ENCODE measurements at places on chromosomes 16 and 17. TPM values are rescaled to one million over a fixed set of nuclear protein-coding genes. Genes with fewer than 3 reads are reported as not detected.

DNA sequence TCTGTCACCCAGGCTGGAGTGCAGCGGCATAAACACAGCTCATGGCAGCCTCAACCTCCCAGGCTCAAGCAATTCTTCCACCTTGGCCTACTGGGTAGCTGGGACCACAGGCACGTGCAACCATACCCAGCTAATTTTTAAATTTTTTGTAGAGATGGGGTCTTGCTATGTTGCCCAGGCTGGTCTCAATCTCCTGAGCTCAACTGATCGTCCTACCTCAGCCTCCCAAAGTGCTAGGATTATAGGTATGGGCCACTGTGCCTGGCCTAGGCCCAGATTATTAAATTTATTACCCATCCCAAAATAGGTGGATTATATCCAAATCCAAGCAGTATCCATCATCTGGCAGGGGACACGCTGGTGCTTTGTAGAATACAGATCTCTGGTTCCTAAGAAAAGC, 53.8 kb downstream of the METTL16 start:
- DNase-seq: no peak

- DNase-seq: no peak
Observed at GRCh38 chr16:52914428-52914827, 138.3 kb downstream of the CHD9NB start.

GRCh38 chr16:22692916-22693637, 120.9 kb upstream of the HS3ST2 start:
- DNase-seq: no peak

DNA sequence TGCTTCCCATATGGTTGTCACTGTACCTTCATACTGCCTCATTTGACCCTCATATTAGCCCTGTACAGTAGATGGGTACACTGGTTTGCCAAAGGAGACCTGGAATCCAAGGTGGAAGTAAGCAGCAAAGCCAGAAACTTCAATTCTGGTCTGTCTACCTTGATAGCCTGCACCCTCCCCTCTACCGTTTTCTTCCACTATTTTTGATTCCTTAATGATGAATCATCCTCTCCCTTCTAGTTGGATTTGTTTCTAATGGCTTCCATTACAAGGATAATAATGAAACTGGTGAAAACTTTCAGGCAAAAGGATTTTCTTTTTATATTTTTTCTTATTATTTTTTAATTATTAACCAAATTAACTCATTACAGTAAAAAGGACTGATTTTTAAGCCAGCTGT, 17.3 kb downstream of the TAC4 start:
- no peak for DNase-seq

- no peak for DNase-seq
Observed at GRCh38 chr16:76837872-76838271, 353.1 kb upstream of the MON1B start.

The HS3ST3B1 gene
- total RNA-seq: 14.2 TPM

The APOH gene
- total RNA-seq: 0.27 TPM

- no peak for DNase-seq
Observed at GRCh38 chr16:87874639-87875427, 5.5 kb upstream of the SLC7A5 start.

- DNase-seq: no peak
Observed at GRCh38 chr16:28149011-28149888, 62.5 kb downstream of the XPO6 start.

- no peak for DNase-seq
Observed at GRCh38 chr16:53558710-53559109, 55.7 kb upstream of the AKTIP start.

- DNase-seq: no peak
Observed at GRCh38 chr17:40284085-40284713, 3.5 kb upstream of the CDC6 start.

DNA sequence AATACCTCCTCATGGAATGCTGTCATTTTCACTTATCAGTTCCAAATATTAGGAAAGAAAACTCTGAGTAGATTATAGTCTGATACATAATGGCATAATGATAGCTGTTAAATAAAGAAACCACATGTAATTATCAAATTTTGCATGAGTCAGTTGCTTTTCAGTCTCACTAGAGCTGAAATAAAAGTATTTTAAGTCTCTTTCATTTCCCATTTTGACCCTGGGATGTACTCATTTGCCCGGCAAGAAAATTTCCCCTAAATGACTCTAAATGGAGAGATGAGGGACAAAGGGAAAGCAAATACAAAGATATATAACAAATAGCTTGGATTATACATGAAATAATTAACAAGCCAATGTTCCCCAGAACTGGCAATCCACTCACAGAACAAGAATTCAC, 47.9 kb upstream of the CPHXL start:
- no peak for DNase-seq

The GDPD1 gene
- total RNA-seq: 19.5 TPM

DNA sequence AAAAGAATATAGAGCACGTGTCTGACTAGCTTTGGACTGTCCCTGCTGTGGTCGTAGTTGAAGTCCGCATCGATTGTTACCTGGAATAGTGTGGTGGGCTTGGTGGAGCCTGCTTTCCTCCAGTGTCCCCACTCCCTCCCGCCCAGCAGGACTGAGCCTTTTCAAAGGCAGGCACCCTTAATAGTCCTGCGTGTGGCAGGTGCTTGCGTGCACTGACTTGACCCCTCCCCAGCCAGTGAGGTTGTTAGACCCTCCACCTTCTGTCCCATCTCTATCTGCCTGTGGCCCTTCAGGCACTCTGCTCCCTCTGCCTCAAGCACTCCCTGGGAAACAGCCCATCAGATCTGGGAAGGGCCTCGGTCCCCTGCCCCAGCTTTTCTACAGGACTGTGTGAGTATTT, 36.6 kb downstream of the TMEM11 start:
- DNase-seq: no peak

DNA sequence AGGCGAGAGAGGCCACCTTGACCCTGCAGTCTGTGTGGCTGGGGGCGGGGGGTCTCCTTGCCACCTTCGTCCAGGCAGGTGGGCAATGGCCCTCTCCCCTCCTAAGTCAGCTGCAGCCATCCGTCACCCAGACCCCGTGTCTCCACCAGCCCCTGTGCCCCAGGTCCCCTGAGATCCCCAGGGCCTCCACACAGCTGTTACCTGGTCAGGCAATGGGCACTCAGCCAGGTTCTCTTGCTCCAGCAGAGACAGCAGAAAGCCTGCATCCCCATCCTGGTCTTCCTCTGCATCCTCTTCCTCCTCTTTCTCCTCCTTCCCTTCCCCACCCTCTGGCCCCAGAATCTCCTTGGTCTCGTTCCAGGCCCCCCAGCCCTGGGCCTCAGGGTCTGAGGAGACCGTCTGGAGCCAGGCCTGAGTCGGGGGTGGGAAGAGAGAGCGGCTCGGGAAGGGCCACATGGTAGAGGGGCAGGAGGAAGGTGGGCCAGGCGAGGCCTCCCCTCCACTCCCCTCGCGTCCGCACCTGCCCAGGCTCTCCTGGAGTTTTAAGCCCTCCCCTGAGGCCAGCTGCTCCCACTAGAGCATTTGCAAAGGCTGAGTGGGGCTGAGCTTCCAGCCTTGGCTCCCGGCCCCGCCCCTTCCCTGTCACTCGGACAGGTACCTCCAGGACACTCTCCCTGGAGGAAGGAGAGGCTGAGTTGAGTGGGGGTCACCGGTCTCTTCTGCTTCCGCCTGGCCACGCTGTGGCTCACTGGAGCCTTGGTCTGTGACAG, at the start of gene PABPN1L:
TSS of gene PABPN1L (minus strand) at position 510 of the 770 bp plus-strand sequence. CDS start at position 456, 54 bp downstream.
- no peak for DNase-seq

GRCh38 chr17:61799812-61800484, 63.4 kb downstream of the BRIP1 start:
- no peak for DNase-seq

The CLEC18A gene
- total RNA-seq: 4.1 TPM

- DNase-seq: no peak
Observed at GRCh38 chr17:3308603-3309002, 10.4 kb upstream of the OR3A1 start.

- no peak for DNase-seq
Observed at GRCh38 chr17:73625991-73626673, 18.1 kb downstream of the SDK2 start.

DNA sequence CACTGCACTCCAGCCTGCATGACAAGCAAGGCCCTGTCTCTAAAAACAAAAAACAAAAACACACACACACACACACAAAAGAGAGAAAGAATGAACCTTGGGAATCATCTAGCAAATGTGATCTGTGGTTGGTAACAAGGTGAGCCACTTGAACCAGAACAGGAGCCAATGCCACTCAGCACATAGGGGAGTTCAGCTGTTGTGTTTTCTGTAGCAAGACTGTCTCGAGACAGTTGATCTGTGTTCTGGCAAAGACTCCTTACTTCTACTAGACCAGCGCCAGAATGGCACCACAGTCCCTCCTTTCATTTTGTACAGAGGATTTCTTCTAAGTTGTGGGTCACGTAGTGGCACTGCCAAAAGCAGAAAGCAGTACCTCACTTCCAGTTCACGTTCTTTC, 20.7 kb downstream of the ATP2A1 start:
- no peak for DNase-seq

- no peak for DNase-seq
Observed at GRCh38 chr16:17339764-17340541, 130.8 kb downstream of the XYLT1 start.

DNA sequence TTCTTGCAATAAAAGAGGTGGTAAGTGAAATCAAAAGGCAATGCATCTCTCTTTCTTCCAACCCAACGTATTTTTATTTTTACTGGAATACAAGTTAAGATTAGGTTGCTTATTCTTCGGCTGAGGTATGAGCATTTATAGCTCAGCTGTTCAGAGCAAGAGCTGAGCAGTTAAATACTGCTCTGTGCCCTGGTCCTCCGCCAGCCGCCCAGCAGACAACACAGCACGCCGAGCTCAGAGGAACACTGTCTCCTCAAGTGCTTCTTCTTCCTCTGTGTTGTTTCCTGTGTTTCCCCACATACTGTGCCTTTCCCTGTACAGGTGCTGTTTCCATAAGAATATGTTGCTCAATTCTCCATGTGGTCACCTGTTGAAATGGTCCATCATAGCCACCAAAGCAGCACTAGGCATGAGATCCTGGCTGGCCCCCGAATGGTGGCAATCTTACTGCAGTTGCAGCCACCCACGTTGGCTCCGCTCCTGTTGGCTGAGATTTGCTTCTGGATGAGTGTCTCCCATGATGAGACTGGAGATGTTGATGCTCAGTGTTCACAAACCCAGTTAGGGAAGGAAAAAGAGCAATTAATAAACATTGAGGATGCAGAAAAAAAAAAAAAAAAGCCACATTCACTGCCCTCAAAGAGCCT, 515.3 kb downstream of the GRIN2A start:
- no peak for DNase-seq

The DBNDD1 gene
- total RNA-seq: 53.8 TPM

DNA sequence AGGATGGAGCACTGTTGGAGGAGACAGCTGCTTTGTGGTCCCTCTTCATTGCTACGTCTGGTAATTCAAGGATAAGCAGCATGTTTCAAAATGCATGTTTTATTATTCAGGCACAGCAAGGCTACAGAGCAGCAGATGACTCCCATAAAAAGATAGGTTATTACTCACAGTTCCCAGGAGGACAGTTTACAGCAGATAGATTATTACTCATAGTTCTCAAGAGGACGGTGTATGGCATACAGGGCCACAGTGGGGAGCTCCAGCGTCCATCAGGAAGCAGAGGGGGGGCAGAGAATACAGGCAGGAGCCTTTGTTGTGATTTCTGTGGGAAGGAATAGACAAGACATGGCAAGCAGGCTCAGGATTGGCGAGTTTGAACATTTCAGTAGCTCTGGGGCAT, 72.9 kb downstream of the DNAH9 start:
- no peak for DNase-seq

DNA sequence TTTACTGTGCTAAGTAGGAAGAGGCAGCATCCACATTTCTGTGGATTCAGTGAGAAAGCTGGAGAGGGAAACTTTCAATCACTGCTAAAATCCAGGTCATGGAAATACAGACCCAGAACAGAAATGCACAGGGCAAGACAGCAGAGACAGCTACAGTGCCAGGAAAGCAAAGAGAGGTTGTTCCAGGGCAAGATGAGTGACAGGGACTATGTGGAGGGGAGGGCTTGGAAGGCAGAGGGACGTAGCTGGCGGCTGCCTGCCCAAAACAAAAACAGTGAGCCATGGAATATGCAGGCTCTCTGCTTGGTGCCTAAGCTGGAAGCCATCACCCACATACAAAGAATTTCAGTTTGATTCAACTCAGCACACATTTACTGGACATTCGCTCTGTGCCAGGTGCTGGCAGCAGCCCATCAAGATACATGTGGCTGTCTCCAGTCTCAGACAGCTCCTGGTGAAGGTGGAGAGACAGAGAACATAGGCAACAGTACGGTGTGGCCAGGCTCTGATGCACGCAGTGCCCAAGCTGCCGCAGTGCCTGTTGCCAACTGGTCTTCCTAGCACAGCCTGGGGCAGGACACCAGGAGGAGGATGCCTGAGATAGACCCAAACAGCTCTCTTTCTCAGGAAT, 88.7 kb downstream of the AIPL1 start:
- no peak for DNase-seq

DNA sequence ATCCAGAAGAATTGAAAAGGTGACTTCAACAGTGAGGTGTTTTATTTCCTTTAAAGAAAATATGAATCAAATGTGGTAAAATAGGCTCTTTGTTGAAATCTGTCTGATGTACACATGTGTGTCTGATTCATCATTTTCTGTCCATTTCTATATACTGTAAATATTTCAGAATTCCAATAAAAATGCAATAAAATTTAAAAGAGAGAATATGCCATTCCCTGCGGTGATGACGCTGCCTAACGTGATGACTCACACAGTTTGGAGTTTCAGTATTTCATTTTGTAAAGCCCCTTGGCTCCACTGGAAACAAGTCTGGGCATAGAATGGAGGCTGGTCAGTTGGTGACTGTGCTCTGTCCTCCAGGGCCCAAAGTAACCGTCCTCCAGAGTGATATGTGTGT, 482.5 kb upstream of the CDH5 start:
- no peak for DNase-seq

GRCh38 chr16:75535211-75535843, 581 bp downstream of the CHST5 start:
- no peak for DNase-seq

GRCh38 chr17:4600563-4600962, 16.2 kb downstream of the SMTNL2 start:
- no peak for DNase-seq

The SMARCD2 gene
- 63.8 TPM for total RNA-seq

- no peak for DNase-seq
Observed at GRCh38 chr16:53546988-53547391, 44.0 kb upstream of the AKTIP start.

The APOBR gene
- 0.20 TPM for total RNA-seq

The SLC38A8 gene
- total RNA-seq: 0.80 TPM

The DNAH2 gene
- 0.22 TPM for total RNA-seq

DNA sequence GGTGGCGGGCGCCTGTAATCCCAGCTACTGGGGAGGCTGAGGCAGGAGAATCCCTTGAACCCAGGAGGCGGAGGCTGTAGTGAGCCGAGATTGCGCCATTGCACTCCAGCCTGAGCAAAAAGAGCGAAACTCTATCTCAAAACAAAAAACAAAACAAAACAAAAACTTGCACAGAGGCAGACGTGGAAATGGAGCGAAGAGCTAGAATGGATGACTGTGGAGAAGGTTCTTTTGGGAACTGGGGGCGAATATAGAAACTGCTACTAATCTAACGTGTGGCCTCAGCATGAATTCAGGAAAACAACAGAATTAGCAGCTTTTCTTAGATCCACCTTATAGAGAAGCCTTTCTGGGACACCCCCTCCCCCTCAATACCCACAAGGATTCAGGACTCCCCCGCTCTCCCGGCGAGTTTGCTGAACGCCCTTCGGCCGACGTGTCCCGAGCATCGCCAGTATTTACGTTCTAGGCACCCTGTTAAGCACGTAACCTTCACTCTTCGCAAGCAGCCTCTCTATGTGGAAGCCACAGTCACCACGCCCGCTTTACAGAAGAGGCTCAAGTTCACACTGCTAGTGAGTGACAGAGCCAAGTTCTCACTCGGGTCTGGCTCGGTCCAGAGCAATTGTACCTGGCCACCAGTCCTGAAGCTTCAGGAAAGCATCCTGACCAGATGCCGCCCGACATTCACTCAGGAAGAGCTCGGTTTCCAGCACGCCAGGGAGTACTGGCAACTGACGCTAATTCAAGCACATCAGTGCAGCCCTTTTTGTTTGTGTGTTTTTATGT, 13.3 kb upstream of the ABR start:
- no peak for DNase-seq

Measured in progenitor cell of endocrine pancreas (in vitro differentiated cells).